ENCODE measurements at places on chromosomes 2 and 18. TPM values are rescaled to one million over a fixed set of nuclear protein-coding genes. Genes with fewer than 3 reads are reported as not detected.

The SERPINB2 gene
- 0.10 TPM for polyA plus RNA-seq

The GPC1 gene
- polyA plus RNA-seq = 23.0 TPM

The TSN gene
- polyA plus RNA-seq = 102 TPM

The DPP4 gene
- 56.4 TPM for polyA plus RNA-seq

GRCh38 chr2:137000811-137001210 lies 235.5 kb downstream of the THSD7B start:
- no peak for DNase-seq

DNA sequence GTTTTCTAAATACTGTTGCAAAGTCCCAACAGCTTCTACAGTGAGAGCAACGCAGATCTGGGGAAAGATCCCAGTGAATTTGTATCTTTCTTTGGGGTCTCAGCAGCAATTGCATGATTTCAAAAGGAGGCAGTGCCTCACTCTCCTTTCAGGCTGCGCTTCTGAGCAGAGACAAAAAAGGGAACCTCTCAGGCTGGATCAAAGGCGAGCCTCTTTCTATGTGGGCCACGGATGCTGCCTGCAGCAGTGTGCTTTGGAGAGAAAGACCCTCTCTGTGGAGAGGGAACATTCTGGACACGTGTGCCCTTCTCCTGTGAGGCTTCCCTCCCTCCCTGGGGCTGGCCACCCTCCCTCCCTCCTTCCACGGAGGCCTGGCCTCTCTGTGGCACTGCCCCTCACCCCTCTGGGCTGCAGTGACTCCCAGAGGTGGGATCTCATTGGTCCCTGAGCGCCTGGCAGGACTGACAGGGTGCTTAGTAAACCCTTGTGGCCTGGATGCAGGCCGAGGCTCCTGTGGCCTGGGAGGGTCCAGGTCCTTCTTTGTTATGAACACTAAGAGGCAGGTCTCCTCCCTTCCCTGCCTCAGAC lies 21.6 kb upstream of the PDIA6 start:
- no peak for DNase-seq

GRCh38 chr2:199370150-199370780 lies 87.5 kb downstream of the SATB2 start:
- DNase-seq = no peak

The KYNU gene
- 0.56 TPM for polyA plus RNA-seq

The POMC gene
- polyA plus RNA-seq = 2.2 TPM

DNA sequence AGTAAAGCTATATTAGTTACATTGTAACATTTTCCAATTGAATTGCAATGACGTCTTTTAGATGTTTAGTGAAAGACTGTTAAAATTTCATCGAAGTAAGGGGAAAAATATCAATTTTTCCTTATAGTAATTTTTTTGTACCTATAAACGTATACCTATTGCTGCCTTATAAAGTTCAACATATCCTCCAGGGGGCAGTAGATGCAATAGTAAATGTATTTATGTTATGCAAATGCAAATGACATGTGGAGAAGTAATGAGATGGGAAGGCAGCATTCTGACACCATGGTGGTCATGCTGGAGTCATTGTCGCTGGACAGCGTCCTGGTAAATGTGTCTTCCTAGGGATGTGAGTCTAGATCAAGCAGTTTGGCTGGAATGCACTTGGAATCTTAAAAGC lies 38.7 kb downstream of the MSTN start:
- DNase-seq = peak; percentile 3

- no peak for DNase-seq
These were observed 16.2 kb downstream of the ACTG2 start for GRCh38 chr2:73908689-73909652.

DNA sequence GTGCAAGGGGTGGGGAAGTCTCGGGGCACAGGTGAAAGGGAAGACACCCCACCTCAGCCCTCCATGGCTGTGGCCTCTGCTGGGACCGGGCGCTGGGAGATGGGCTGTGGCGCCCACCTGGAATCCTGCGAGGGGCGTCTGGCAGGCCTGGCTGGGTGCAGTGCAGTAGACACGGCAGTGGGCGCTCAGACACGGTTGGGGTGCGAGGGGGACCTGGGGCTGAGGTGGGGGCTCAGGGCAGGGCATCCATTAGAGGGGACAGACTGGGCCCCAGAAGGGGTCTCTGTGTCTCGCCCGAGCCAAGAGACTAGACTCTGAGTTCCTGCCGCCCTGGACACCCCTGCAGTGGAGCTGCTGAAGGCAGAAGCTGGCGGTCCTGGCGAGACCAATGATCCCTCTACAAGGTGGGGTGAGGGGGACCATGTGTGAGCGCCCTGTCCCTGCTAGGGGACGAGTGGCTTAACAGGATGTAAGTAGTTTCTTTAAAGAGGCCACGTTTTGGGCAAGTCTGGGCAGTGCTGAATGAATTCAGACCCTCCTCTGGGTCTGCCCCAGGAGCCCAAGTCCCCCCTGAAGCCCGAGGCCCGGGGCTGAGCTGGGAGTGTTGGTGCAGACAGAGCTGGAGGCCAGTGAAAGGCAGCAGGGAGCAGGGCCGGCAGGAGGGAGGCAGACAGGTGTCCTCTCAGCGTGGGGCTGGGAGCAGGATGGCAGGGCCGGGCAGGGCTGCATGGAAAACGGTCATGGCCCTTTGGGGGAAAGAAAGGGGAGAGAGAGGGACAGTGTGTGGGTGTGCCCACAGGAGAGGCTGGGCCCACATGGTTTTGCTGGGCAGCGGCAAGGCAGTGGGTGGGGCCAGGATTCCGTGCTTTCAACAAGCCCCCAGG lies 57.2 kb downstream of the HS6ST1 start:
- DNase-seq = no peak

The COL5A2 gene
- polyA plus RNA-seq = 211 TPM

GRCh38 chr2:199684832-199685231 lies 166.2 kb downstream of the FTCDNL1 start:
- DNase-seq = no peak

DNA sequence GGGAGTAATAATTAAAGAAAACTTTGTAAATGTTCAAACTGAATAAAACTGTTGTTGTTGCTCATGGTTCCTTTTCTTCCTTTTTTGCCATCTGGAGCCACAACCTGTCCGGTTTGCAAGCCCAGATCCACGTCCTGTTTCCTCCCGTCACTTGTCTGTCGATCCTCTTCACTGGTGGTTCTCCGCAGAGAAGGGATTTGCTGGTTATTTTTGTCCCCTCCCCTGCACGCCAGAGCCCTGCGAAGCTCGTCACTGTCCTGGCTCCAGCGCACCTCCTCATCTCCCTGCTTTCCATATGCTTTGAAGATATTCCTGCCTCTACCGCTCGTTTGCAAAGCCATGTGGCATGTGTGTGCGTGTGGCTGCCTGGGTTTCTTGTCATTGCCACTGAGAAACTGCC lies 461.4 kb downstream of the RNF144A start:
- DNase-seq = no peak

DNA sequence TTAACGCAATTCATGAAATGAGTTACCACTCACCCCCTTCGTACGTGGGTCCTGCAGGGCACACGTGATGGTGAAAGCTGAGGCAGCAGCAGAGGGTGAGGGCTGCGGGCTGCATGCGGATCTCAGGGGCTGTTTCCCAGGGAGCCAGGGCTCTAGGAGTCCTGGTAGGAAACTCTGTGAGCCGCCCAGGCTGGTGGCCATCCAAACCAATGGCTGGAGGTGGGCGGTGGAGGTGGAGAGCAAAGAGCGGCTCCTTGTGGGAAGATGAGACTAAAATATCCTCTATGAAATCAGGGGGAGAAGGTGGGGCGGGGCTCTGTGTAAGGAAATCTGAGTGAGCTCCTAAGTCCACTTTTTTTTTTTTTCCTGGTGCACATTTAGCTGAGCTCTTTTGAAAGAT lies 120.1 kb upstream of the SLC1A4 start:
- DNase-seq = no peak

GRCh38 chr18:78659748-78660147 lies 319.9 kb upstream of the SALL3 start:
- DNase-seq = no peak

DNA sequence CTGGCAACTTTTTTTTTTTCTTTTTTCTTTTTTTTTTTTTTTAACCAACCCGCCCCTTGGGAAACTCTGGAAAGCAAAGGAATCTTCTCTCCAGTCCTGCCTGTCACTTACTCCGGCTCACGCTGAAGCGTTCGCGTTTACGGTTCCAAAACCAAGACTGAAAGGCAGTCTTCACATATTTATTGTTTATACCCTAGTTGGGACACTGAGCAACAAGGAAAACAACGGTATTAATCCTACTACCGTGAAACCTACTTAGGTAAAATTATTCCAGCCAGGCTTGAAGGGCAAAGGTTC lies 125.4 kb downstream of the OSBPL1A start:
- DNase-seq = no peak

GRCh38 chr2:187155476-187155875 lies 292.6 kb downstream of the CALCRL start:
- no peak for DNase-seq

The MYOM1 gene
- polyA plus RNA-seq = 3.3 TPM

- no peak for DNase-seq
These were observed 409.2 kb upstream of the HS6ST1 start for GRCh38 chr2:128727914-128728313.

The GAL3ST2 gene
- polyA plus RNA-seq = 0.27 TPM

GRCh38 chr2:14936426-14936825 lies 303.9 kb downstream of the LRATD1 start:
- DNase-seq = no peak
